ENCODE measurements at places on chromosomes 6 and 20.

- no peak for DNase-seq
Observed at GRCh38 chr6:95670011-95670463, 92.7 kb downstream of the MANEA start.

- DNase-seq = peak; percentile 55
Observed at GRCh38 chr6:31473780-31474761, 23.9 kb upstream of the MICB start.

DNA sequence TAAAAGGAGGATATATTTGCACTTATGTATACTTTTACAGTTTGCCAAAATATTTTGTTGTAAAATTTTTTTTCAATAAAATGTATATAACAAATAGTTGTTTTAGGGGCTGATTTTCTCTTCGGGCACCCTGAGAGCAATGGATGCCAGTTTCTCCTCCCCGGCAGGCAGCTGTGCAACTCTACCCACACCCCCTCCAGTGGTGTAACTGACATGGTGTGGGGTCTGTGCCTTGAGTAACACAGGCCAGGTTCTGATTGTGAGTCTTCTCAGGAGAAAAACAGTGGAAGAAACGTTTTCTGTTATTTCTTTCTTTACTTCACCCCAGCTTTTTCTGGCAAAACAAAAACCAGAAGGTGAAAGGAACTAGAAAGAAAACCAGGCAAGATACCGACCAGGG, 6.1 kb downstream of the FOXF2 start:
- DNase-seq = no peak

DNA sequence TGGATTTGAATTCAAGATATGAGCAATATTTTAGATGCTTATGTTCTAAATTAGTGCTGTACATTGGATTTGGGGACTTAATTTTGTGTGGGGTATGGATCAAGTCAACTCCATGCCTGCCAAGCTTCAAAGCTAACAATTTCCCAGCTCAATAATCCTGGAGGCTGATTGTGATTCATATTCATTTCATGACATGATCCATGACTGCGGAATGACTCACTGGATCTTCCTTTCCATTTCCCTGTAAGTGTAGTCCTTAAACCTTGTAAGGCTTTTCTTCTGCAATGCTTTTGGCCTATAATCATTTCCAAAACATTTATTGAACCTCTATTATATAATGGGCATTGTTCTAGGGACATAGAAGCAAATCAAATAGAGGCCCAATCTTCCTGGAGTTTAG, 44.7 kb upstream of the CCN2 start:
- peak; percentile 82 for DNase-seq

- DNase-seq = peak; percentile 87
Observed at GRCh38 chr6:13813621-13814175, 659 bp downstream of the MCUR1 start.

DNA sequence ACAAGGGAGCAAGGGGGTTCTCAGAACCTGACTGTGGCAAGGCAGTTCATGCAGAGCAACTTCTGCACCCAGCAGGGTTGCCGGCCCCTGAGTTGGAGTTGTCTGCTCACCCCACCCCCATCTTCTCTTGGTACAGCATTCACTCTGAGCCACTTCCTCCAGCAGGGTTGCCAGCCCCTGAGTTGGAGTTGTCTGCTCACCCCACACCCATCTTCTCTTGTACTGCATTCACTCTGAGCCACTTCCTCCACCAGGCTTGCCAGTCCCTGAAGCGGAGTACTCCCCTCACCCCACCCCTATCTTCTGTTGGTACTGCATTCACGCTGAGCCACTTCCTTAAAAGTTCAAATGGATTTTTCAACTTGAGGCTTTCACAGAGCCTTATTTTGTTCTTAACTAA, 79.7 kb upstream of the SYNDIG1 start:
- DNase-seq = no peak

GRCh38 chr6:13014504-13015378, 298.2 kb downstream of the PHACTR1 start:
- DNase-seq = peak; percentile 20

- peak; percentile 62 for DNase-seq
Observed at GRCh38 chr20:17533396-17533795, 2.2 kb upstream of the BFSP1 start.

- DNase-seq = no peak
Observed at GRCh38 chr6:118297821-118298220, 250.3 kb upstream of the PLN start.

DNA sequence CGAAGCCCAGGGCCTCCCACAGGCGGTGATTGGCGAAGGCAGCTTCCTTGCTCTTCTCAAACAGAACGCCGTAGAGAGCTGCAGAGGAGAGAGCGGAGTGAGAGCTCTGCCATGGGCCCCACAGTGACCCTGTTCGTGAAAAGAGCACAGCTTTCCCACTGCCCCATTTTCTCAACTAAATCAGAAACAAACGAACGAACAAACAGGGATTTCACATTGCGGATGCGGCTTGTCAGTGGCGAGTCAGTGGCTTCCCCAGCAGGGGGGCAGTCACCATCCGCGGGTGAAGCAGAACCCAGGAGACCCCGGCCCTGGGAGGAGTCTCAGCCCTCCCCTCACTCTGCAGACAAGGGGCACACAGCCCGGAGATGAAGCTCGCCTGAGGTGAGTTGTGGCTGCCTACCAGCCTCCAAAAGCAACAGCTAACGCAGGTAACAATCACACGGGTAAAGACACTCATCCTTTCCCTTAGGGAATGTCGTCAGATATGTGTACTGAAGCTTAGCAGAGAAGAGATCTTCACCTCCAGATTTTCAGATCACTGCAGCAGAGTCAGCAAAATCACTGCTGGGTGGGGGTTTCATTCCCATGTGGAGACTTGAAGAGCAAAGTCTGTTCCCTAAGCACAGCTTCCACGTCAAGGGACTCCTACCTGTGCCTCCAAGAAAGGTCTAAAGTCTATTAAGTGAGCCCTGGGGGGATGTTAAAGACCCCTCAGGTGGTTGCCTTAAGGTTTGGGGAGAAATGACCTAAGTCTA, 51.2 kb upstream of the GPR31 start:
- no peak for DNase-seq

DNA sequence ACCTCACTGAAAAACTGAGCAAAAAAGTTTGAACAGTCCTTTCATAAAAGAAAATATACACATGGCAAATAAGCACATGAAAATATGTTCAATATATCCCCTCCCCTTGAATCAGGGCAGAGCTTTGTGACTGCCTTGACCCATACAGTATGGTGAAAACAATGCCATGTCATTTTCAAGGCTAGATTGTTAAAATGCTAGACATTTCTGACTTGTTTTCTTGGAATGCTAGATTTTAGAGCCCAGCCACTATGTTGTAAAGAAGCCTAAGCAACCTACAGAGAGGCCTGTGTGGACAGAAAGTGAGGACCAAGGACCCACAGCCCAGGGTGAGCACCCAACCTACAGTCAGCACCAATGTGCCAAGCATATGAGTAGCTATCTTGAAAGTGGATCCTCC, 17.1 kb upstream of the ASF1A start:
- DNase-seq = no peak

DNA sequence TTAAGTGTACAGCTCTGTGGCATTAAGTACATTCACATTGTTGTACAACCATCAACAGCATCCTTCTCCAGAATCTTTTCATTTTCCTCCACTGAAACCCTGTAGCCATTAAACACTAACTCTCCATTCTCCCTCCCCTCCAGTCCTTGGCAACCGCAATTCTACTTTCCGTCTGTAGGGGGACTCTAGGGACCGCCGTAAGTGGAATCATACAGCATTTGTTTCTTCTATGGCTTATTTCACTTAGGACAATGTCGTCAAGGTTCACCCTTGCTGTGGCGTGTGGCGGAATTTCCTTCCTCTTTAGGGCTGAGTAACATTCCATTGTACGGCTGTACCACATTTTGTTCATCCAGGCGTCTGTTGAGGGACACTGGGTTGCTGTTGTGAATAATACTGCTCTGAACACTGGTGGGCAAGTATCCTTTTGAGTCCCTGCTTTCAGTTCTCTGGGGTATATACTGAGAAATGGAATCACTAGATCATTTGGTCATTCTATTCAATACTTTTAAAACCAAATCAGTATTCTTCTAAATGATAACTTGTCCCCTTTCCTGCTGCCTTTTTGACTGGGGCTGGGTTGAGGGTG, 50.7 kb downstream of the PPP1R3G start:
- peak; percentile 31 for DNase-seq

DNA sequence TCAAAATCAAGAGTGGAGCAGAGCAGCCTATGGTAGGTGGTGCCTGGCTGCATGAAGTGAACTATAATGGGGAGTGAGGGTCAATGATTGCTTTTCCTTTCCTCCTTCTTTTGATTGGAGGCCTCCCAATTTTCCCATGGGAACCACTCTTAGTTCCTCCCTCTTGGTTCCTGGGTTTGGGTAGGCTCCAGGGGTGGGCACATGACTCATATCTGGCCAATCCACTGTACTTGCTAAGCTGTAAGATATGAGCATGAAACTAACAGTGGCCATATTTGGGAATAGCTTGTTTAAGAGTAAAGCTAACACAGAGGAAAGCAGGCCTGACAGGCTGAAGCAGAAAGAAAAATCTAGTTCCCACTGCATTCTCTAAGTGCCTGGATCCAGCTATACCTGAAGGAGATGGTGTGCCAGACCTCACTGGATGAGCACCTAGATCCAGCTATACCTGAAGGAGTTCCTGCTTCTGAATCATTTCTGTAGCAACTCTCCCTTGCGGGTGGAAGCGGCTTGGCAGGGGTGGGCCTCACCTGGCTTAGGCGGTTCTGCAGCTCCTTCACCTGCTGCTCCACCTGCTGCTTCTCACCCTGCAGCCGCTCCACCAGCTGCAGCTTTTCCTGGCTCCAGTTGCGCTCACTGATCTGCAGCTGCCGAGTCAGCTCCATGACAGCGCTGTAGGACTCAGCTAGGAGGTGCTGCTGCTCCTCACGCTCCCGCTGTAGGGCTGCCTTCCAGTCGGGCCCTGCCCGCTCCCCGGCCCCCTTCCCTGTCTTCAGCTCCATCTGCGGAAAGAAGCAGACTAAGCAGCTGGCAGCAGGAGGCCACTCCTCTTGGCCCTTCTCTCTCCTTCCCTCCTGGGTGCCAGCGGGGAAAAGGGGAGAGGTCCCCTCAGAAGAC, 29.0 kb upstream of the DSN1 start:
- DNase-seq = peak; percentile 49

GRCh38 chr20:14996883-14997672, 659.7 kb upstream of the FLRT3 start:
- DNase-seq = no peak

DNA sequence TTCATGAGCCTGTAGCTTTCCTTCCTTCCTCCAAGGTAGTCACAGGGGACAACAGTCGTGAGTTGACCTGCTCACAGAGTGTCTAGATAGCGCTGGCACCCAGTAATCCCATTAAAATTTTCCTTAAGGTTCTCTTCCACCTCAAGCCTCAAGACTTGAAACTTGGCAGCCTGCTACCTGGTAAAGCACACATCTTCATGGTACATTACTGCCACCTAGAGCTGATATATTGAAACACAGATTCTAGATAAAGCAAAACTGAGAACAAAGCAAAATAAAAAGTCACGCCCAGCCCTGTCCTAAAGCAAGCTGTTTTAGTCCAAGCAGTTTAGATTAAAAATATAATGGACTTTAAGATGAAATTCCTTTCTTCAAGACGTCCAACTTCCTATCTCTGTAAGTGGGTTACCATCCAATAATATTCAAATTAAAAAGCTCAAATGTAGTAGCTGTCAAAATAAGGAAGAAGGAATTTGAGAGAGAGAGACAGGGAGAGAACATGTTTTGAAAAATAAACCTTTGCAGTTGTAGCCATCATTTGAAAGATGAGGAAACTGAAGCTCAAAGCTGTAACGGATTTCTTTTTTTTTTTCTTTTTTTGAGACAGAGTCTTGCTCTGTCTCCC, 50.7 kb upstream of the CD83 start:
- peak; percentile 72 for DNase-seq

DNA sequence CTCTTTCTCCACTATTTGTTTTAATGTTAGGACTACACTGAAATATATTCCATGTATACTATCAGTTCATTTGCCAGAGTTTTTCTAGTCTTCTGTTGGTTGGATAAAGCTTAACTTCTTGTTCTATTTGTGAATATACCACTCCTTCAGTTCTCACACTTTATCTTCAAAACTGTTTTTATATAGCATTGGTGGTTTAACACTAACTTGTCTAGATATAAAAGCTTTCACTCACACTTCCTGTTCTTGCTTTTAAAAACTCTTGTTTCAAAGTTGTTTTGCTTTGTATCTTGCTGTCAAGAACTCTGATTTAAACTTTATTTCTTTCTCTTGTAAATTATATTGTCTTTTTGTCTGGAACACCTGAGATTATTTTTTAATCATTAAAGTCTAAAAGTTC, 226.8 kb upstream of the TENT5A start:
- no peak for DNase-seq

- DNase-seq = no peak
Observed at GRCh38 chr6:45433533-45434380, 56.0 kb upstream of the SUPT3H start.
